ENCODE measurements at places on chromosomes 1 and 21. TPM values are rescaled to one million over a fixed set of nuclear protein-coding genes. Genes with fewer than 3 reads are reported as not detected.

DOP1B gene
- 14.6 TPM for total RNA-seq

RXFP4 gene
- not detected for total RNA-seq

IL24 gene
- 0.10 TPM for total RNA-seq

S100A1 gene
- not detected for total RNA-seq

IGSF9 gene
- total RNA-seq, result not detected

SLC30A10 gene
- not detected for total RNA-seq

RGS13 gene
- total RNA-seq, result 0.52 TPM

OR2T29 gene
- not detected for total RNA-seq

AADACL4 gene
- total RNA-seq, result not detected

LACTBL1 gene
- not detected for total RNA-seq

FCGR3B gene
- 2.3 TPM for total RNA-seq

SYNC gene
- 0.10 TPM for total RNA-seq

HLX gene
- total RNA-seq, result 7.6 TPM

PTGS2 gene
- 446 TPM for total RNA-seq

ACKR1 gene
- not detected for total RNA-seq

RAB29 gene
- total RNA-seq, result 21.1 TPM

SPATA45 gene
- not detected for total RNA-seq

OXCT2 gene
- 0.73 TPM for total RNA-seq

OR2L3 gene
- total RNA-seq, result not detected

OR2AK2 gene
- total RNA-seq, result 0.10 TPM

CYP4Z1 gene
- not detected for total RNA-seq

ASPM gene
- 0.84 TPM for total RNA-seq

CNR2 gene
- total RNA-seq, result 3.3 TPM

FHAD1 gene
- total RNA-seq, result 0.10 TPM

PRKCZ gene
- 4.6 TPM for total RNA-seq

GJB3 gene
- total RNA-seq, result not detected

MDM4 gene
- total RNA-seq, result 169 TPM

OR14K1 gene
- not detected for total RNA-seq

B3GALT6 gene
- total RNA-seq, result 5.9 TPM

NOL9 gene
- total RNA-seq, result 73.4 TPM

RAB3GAP2 gene
- 26.7 TPM for total RNA-seq

SZRD1 gene
- total RNA-seq, result 83.1 TPM

PGBD2 gene
- total RNA-seq, result 0.73 TPM

SNX7 gene
- total RNA-seq, result 0.42 TPM

DIPK1A gene
- 6.8 TPM for total RNA-seq

SORT1 gene
- 9.3 TPM for total RNA-seq

C4BPA gene
- total RNA-seq, result 0.10 TPM

CYP4A11 gene
- total RNA-seq, result not detected

All from mononuclear cell (primary cell).